ENCODE measurements at places on chromosomes 2 and 18. TPM values are rescaled to one million over a fixed set of nuclear protein-coding genes. Genes with fewer than 3 reads are reported as not detected.

MAPRE3 gene
- total RNA-seq: 58.9 TPM

HOXD8 gene
- total RNA-seq: 0.16 TPM

SPATA3 gene
- not detected for total RNA-seq

MXD1 gene
- total RNA-seq: 4.6 TPM

SLC4A5 gene
- total RNA-seq: 1.1 TPM

MREG gene
- total RNA-seq: 0.60 TPM
